Osteoblast (primary cell): ENCODE measurements at places on chromosomes 7 and 10. TPM values are rescaled to one million over a fixed set of nuclear protein-coding genes. Genes with fewer than 3 reads are reported as not detected.
A peak's percentile ranks its signal among the peaks of the same experiment; 100 is the strongest.

- H3K27me3 ChIP-seq = no peaks in the 10 kb centered on the region
- peak overlapping the region; percentile 84 for H3K27ac ChIP-seq
- H3K4me1 ChIP-seq = peaks cover 14% of the 10 kb centered on the region
- H3K36me3 ChIP-seq = no peaks in the 10 kb centered on the region
- H3K4me3 ChIP-seq = peak overlapping the region; percentile 97
Measured at GRCh38 chr7:103073989-103074518, 542 bp downstream of the FBXL13 start.

DNA sequence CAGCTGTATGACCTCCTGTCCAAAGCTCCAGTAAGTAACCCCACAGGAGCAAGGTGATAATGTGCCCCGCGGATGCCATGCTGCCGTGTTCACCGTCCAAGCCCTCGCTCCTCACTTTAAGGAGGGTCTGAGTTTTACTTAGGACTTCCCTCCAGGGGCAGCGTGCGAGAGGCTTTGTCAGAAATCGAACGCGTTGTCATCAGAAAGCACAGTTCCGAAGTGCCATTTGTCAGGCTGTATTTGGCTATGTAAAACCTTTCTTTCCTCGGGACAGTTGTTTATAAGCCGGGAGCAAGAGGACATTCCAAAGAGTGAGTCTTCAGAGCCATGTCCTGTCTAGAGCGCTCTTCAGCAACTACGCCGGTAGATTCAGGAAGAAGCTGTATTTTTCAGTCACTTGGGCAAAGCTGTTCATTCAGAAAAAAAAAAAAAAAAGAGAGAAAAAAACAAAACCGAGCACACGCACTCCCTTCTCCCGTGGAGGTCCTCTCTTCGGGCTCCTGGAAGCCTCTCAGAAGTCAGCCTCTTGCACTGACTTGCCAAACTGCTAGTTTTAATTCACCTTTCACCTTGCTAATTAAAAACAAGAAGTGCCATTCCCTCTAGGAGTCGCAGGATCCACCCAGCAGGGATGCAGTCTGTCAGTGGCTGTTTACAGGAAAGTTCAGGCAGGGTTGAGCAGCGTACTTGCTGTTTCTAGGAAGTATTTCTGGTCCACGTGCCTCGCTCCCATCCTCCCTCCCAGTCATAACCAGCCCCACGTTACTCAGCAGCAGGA is at the start of gene SEMA3E:
SEMA3E (minus strand) TSS at position 676 of the 778 bp plus-strand sequence.
- no peak for DNase-seq
- no peak within 1 kb of the TSS for H3K27ac ChIP-seq
- peaks cover 10% of the 10 kb centered on the region for H3K27me3 ChIP-seq
- H3K4me1 ChIP-seq = peaks cover 4% of the 10 kb centered on the region
- H3K36me3 ChIP-seq = no peaks in the 10 kb centered on the region
- H3K4me3 ChIP-seq = peak within 1 kb of the TSS; percentile 58

DNA sequence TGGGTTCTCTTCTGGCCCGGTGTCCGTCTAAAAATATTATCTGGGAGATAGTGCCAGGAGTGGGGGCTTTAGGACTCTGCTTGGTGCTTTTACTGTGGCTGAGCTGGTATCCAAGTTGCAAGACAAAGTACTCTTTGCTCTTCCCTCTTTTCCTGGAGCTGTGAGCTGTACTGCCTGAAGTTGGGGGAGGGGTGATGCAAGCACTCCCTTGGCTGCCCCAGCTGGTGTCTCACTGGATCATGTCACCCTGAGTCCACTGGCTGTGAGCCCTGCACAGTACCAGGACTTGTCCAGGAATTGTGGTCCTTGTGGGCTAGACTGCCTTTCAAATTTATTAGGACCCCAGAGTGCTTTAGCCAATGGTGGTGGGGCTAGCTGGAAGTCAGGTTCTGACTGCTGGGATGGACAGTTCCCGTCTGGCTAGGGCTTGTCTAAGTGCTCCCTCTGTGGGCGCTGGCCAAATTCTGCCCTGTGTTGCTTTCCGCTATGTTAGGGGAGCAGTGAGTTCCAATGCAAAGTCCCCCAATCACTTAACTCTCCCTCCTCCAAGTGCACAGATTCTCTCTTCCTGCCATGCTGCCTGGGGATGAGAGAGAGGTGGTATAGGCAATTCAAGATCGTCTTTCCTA is 13.1 kb downstream of the CC2D2B start:
- no peaks in the 10 kb centered on the region for H3K36me3 ChIP-seq
- no peaks in the 10 kb centered on the region for H3K27me3 ChIP-seq
- no peak for DNase-seq
- no peaks in the 10 kb centered on the region for H3K4me1 ChIP-seq

- no peaks in the 10 kb centered on the region for H3K36me3 ChIP-seq
- no peak for DNase-seq
- no peak overlapping the region for H3K27ac ChIP-seq
- peaks cover 12% of the 10 kb centered on the region for H3K27me3 ChIP-seq
- H3K4me1 ChIP-seq = no peaks in the 10 kb centered on the region
- H3K4me3 ChIP-seq = no peak overlapping the region
Measured at GRCh38 chr10:113612154-113612553, 51.7 kb downstream of the NRAP start.

DNA sequence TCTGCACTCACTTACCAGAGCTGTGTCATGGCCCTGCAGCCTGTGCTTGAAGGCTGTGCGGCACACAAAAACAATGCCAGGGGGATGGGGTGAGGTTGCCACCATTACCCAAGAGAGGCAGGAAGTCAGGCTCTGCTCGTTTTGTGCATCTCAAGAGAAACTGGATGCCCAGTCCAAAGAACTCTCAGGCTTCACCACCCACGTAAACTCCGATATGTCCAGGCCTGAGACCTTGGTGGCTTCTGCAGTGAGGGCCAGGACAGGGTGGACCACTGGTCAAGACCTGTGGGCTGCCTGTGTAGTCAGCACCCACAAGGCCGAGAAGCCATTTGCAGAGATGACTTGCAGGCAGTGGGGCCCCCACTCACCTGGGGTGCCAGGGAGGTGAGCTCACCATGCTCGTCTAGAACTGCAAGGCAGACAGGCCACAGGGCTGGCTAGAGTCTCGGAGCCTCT is 54.7 kb upstream of the EBF3 start:
- DNase-seq = peak; percentile 85
- H3K4me1 ChIP-seq = peaks cover 33% of the 10 kb centered on the region
- no peaks in the 10 kb centered on the region for H3K36me3 ChIP-seq
- H3K27ac ChIP-seq = no peak overlapping the region
- H3K27me3 ChIP-seq = no peaks in the 10 kb centered on the region
- H3K4me3 ChIP-seq = no peak overlapping the region

GRCh38 chr10:34475274-34475646 is 339.8 kb downstream of the PARD3 start:
- H3K36me3 ChIP-seq = no peaks in the 10 kb centered on the region
- peak overlapping the region; percentile 29 for H3K27ac ChIP-seq
- no peaks in the 10 kb centered on the region for H3K27me3 ChIP-seq
- no peaks in the 10 kb centered on the region for H3K4me1 ChIP-seq
- no peak overlapping the region for H3K4me3 ChIP-seq

Gene ECHS1
- 55.4 and 56.1 TPM in 2 replicates for total RNA-seq

DNA sequence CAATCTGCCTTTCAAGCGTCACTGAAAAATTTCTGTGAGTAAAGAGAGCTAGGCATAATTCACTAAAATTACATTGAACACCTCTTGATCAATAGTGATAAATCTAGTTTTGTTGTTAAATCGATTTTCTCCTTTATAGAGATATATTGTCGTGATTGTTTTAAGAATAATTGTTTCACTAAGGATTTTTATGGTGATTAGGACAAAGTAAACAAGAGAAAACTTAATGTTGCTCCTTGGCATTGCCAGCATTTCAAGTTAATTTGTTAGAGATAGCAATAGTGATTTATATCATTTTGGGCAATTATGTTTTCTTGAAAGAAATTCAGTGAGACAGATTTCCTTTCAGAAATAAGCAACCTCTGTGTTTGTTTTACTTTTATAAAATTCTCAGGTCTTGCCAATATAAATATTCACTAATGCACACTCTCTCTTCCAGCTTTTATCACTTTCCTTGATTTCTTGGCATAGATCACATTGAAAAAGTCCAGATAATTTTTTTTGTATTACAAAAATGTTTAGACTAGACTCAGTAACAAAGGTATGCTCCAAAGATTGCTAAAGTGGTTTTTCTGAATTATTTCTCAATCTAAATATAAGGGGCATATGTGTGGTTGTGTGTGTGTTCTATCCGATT is 538.7 kb downstream of the TFEC start:
- H3K4me3 ChIP-seq = no peak overlapping the region
- H3K27ac ChIP-seq = no peak overlapping the region
- peaks cover 8% of the 10 kb centered on the region for H3K4me1 ChIP-seq
- no peak for DNase-seq
- no peaks in the 10 kb centered on the region for H3K27me3 ChIP-seq

- no peaks in the 10 kb centered on the region for H3K36me3 ChIP-seq
- H3K4me1 ChIP-seq = no peaks in the 10 kb centered on the region
- DNase-seq = no peak
- no peaks in the 10 kb centered on the region for H3K27me3 ChIP-seq
Measured at GRCh38 chr10:81096558-81096957, 558.9 kb downstream of the SH2D4B start.

DNA sequence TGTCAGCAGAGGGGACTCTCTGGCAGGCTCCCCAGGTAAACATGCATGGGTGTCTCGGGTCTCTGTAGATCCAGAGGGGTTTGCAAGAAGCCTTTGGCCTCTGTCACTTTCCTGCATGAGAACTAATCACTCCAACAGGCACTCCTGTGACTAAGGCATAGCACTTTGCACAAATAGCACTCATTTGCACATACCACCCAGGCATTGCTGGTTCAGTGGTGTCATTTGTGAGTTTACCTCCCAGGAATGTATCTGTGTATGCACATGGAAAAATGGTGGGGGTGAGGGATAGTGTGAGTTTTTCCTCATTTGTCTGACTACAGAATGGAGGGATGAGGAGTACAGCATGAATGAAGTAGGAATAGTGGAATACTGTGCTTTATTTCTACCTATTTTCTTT is 39.5 kb downstream of the CNNM1 start:
- H3K27ac ChIP-seq = peak overlapping the region; percentile 49
- no peaks in the 10 kb centered on the region for H3K36me3 ChIP-seq
- no peak for DNase-seq

Gene TEX36
- not detected in 2 replicates for total RNA-seq
